ENCODE measurements at places on chromosomes 2 and 18.

DNA sequence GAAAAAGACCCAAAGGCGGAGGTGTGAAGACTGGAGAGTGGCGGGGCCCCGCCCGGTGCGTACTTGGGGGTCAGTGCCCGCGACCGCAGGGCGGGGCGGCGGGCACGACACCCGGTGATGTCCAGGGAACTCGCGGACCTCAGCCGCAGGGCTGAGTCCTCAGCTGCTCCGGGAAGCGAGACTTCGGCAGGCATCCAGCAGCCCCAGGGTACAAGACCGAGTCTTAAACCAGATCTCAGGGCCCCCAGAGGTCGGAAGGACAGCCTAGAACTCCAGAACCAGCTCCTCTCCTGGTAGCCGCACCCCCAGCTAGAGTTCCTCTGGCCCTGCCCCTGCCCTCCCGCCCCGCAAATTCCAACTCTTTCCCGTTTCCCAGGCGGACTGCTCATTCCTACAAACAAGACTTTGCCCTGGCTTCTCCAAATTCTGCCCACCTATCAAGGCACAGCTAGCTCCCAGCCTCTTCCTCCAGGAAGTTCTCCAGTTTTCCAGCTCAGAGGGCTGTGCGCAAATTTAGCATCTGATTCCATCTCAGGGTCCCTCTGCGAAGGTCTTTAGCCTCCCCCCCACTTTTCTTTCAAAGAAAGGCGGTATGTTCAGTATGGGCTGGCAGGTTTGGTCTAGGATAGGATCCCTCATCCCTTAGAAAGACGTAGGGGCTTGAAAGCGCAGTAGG is 26.0 kb upstream of the NOTO start:
- DNase-seq = no peak

- DNase-seq = no peak
Measured at GRCh38 chr2:75882530-75882929, 171.8 kb upstream of the GCFC2 start.

GRCh38 chr18:64019922-64020756 is 50.3 kb downstream of the SERPINB8 start:
- no peak for DNase-seq

DNA sequence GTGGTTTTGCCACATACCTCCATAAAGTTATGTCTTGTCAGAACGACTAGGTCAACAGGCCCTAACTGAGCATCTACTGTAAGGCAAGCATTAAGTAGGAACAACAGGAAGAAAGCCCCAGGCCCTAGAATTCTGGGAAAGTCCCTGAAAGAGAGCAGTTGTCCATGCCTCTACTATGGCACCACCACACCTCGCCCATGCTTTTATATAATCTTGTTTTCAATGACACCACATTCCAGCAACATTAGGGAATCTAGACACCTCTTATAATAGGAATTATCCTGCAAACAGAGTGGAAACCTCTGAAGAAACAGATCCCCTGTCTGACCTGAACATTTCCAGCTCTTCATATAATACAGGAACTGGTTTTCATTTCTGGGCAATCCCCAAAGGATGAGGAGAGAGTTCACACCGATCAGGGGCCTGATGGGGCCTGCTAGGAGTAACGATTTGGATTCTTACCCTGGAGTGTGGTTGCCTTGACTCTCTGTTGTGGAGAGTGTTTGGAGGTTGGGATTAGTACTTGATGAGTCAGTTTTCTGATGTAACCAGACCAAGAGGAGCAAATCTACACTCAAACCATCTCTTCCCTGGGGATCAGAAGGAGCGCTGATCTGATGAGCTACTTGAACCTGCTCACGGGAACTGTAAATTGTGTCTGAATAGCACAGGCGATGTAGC is 31.9 kb upstream of the CEP68 start:
- DNase-seq = no peak

- DNase-seq = no peak
Measured at GRCh38 chr2:70895249-70895648, 40.5 kb upstream of the ATP6V1B1 start.

GRCh38 chr18:59735269-59735860 is 38.1 kb upstream of the CCBE1 start:
- DNase-seq = no peak

GRCh38 chr18:41058351-41059125 is 896.5 kb upstream of the PIK3C3 start:
- no peak for DNase-seq

DNA sequence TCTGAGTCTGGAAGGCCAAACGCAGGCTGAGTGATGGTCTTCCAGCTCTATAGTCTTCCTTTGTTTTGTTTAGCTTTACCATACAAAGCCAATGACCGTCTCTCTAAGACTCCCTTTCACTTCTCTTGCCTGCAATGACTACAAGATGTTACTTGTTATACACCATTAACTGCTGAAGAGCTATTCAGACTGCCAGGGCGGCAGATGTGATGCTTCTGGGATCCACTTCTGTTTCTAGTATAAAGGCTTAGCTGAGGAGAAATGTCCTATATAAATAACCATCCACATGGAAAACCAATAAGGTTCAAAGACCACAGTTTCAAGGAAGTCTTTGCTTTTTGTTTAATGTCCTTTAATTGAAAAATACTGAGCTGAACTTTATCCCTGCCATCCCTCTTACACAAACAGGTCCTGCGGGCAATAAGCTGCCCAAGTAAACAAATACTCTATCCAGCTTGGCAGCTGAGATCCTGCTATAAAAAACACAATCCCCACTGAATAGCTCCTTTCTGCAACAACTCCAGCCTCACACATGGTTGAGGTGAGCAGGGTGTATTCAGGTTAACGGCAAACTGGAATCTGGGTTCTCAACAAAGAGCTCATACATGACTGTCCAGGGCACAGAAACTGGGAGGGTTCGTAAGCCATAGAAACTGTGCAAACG is 124.6 kb downstream of the VIT start:
- no peak for DNase-seq

- DNase-seq = peak; percentile 96
Measured at GRCh38 chr2:37083873-37084794, at the start of the genes GPATCH11 and HEATR5B. Gene GPATCH11, plus strand, starts transcription at chr2:37084518. Its CDS starts 3,864 bp downstream, at chr2:37088382. Gene HEATR5B, minus strand, starts transcription at chr2:37084372. Its CDS starts 958 bp downstream, at chr2:37083414.

All from CD4-positive, alpha-beta T cell treated with Interleukin-10 for 1 hour (primary cell).